Ammon's horn (tissue), 1 donor: ENCODE measurements at places on chromosomes 4 and X.

DNA sequence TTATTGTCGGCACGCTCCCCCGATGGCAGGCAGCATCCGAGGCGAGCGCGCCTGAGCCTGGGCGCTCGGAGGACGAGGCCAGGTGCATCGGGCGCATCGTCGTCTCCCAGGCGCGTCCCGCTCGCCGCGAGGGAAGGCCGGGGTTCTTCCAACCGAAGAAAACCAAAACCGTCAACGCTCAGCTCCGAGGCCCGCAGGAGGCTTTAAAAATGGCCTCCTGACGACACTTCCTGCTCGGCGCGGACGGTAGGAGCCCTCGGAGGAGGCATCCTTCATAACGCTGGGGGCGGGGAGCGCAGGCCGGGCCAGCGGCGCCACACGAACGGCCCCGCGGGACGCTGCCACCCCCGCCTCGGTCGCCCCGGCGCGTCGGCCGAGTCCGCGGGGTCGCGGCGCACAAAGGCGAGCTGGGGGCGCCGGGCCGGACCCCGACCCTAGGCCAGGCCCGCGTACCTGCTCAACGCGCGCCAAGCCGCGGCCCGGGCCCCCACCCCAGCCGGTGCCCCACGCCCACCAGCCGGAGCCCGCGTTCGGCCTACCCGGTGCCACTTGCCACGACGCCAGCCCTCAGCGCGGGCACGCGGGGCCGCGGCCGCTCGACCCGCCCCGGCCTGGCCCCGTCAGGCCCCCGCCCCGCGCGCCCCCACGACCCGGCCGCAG is 501 bp downstream of the ZNF518B start:
- peak; percentile 49 for DNase-seq

GRCh38 chrX:53251307-53251706 is 26.3 kb upstream of the KDM5C start:
- no peak for DNase-seq

- no peak for DNase-seq
Observed at GRCh38 chrX:39201305-39201990, 400.2 kb downstream of the MID1IP1 start.

DNA sequence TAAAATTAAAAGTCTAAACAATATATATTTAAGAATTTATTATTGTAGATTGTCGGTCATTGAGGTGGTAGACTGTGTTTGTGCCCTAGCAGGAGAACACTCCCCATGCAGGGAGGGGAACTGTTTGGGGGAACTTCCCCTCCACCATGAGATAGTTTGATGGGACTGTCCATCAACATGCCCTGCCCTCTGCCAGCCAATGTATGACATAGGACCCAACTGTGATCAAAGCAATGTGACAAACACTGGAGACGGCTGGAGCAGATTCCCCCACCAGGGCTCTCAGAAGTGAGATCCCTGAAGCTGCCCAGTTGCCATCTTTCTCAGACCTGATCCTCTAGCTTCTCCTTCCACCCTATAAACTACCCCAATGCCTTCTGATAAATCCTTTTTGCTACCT is 44.9 kb downstream of the SH3KBP1 start:
- no peak for DNase-seq

DNA sequence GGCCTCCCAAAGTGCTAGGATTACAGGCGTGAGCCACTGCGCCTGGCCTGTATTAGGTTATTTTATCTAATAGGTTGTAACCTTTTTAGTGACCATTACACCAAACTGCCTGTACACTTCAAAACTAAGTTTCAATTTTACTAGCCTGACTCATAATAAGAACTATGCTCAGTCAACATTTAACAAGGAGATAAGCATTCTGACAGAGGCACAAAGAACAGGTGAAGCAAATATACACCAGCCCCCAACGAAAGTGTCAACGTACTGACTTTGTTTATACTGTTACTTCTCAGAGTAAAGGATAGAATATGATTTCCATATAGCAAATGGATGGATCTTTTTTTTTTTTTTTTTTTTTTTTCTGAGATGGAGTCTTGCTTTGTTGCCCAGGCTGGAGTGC is 62.8 kb downstream of the SHISA3 start:
- no peak for DNase-seq

DNA sequence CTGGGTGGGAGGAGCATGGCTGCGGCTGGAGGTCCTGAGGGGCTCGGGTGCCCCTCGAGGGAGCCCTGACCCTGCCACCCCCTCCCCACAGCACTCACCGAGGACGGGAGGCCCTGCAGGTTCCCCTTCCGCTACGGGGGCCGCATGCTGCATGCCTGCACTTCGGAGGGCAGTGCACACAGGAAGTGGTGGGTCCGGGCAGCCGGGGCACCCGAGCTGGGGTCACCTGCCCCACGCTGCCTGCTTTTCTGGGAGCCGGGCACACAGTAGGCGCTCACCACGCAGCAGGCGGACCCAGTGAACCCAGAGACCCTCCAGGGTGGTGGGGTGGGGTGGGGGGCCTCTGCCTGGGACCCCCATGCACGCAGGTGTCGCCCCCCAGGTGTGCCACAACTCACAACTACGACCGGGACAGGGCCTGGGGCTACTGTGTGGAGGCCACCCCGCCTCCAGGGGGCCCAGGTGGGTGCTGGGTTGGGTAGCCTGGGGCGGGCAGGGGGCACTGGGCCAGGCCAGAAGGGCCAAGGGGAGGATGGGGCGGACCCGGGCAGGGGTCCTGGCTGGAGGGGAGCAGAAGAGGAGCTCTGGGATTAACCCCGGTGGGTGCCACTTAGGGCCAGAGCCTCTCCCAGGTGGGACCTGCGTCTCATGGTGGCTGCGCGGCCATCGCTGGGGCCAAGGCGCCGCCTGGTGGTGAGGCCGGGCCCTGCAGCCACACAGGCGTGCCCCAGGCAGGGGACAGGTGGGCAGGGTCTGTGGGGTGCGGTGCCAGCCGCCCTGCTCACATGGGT is 1.4 kb downstream of the HGFAC start:
- DNase-seq: peak; percentile 34

GRCh38 chr4:149841686-149842085 is 26.0 kb upstream of the IQCM start:
- DNase-seq: no peak
